ENCODE measurements at places on chromosomes 7 and 10.

GRCh38 chr10:23015021-23015707 is 80.2 kb upstream of the MSRB2 start:
- no peak for DNase-seq

DNA sequence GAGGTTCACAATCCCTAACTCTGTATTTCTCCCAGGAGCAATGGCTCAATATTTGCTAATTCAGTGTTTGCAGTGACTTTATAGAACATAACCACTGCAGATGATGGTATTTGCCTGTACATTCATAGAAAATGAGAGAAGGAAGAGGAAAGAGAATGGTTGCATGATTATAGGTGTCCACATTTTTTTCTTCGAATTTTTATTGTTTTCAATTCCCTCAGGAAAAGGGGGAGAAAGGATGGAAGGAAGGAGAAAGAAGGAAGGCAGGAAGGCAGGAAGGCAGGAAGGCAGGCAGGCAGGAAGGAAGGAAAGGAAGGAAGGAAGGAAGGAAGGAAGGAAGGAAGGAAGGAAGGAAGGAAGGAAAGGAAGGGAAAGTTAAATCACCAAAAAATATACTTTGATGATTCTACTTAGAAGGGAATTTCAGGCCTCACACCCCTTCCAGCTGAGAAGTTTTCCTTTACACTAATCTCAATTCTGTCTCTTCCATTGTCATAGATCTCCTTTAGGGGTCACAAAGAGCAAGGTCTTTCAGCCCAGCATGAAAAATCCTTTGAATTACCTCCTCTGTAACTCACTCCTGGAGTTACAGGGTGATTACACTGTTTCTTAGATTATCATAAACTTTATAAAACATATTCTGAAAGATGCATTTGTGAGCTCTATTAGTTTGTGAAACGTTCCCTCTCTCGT is 118.8 kb upstream of the INHBA start:
- no peak for DNase-seq

DNA sequence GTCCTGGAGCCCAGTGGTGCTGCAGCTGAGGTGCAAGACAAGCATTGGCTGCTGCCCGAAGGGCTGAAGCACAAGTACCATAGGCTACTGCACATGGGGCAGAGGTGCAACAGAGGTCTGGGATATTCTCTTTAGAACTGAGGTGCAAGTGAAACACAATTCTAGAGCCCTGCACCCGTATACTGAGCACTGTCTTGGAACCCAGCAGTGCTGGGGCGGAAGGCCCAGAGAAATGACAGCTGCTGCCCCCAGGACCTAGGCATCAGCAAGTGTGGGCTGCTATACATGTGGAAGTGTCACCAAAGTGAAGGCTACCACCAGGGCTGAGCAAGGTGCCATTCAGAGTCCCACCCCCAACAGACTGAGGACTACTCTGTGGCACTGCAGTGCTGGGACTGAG is 393.6 kb upstream of the STEAP1 start:
- DNase-seq, result no peak

DNA sequence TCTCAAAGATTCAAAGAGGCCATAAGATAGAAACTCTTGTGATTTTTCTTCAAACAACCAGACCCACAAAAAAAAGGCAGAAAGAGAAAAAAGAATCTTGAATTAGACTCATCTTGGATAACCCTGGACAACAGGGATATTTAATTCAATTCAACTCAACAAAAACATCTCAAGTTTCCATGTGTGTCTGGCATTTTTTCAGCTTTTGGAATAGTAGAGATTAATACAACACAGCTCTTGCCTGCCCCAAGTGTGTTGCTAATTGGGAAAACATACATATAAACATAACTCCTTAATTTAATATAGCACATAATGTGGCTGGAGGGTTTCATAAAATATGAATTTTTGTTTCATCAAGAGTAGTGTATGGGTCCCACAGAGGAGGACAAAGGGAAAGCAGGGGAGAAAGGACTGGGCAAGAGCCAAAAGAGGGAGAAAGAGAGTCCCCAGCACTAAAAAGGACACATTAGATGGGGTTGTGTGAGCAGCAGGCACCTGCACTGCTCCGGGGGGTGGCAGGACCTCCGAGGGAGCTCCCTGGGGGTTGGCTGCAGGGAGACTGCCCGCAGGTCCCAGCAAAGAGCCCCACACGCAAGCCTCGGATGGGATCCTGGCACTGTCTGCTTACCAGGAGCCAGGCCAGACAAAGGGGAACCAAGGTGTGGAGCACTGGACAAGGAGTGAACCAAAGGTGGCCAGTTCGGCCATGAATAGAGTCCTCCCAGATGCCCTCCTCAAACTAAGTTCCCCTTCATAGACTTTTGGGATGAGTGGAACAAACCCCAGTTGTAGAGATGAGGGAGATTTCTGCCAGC is 65.6 kb upstream of the TMEM72 start:
- no peak for DNase-seq

DNA sequence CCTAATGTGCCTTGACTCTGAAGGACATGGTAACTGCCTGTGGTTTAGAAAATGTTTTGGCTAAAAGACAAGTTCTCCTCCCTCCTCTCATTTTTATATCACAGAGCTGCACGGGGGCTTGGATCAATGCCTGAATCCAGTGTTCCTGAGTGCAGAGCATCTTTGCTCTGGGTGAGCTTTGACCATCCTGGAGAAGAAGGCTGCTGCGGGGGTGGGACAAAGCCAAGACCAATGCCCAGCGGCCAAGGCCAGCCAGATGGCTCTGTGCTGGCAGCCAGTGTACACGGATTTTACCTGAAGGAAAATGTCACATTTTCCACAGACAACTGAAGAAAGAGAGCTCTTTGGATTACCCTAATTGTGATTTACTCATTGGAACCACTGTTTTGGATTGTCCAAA is 102.0 kb upstream of the TARP start:
- DNase-seq, result no peak

GRCh38 chr10:55803055-55803454 is 558.0 kb downstream of the ZWINT start:
- DNase-seq, result no peak

DNA sequence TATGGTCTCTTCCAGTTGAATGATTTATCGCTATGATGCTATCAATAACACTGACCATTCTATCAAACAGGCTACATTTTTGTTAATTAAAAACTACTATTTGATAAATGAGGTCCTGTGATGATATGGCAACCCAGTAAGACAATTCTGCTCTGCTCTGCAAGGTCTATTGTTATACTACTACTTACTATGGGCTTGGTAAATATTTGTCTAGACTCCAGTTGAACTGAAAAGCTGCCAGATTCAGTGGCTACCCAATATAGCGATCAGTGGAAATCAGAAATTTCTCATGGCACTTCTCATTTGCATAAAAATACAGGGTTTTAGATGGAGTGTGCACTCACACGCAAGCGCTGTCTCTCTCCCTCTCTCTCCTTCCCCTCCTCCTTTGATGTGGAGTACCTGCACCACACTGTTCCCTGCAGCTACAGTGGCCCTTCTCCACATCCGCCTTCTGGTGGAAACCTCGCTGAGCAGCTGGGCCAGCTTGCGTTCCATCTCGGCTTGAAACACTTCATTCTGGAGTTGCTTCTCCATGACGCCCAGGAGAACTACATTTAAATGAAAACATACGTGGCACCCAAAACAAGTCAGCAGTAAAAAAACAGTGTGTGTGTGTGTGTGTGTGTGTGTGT is 77.9 kb downstream of the KIAA1549 start:
- peak; percentile 16 for DNase-seq

- DNase-seq, result no peak
These were observed 11.1 kb upstream of the PARD3 start for GRCh38 chr10:34826221-34826620.

DNA sequence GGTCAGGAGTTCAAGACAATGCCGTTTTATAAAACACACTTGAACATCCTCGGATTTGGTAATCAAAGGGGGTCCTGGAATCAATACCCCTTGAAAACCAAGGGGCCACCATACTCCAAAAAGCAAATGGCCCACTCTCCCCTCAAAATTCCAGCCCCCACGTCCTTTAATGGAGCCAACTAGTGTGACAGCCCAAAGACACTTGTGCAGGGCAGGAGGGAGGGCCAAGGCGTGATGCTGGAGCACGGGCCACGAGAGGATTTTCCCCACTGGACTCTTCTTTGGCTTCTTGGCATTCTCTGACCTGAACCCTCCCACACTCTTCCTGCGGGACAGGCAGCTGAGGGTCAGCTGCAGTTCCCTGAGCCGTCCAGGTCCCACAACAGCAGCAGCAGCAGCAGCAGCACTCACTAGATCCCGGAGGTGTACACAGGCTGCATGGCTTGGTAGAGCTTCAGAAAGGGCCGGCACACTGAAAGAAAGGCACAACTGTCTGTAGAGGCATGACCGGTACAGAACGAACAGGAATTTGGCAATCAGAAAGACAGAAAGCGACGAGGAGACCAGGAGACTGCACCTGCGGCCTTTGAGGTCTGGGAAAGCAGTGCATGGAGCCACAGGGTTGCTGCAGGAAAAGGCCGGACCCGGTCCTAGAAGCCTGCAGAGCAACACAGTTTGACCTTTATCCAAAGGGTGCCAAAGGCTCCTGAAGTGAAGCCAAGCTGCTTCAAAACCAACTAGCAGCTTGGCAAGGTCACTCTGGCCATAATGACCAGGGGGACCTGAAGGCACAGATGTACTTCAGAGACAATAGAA is 168.2 kb downstream of the TNS3 start:
- DNase-seq, result no peak

DNA sequence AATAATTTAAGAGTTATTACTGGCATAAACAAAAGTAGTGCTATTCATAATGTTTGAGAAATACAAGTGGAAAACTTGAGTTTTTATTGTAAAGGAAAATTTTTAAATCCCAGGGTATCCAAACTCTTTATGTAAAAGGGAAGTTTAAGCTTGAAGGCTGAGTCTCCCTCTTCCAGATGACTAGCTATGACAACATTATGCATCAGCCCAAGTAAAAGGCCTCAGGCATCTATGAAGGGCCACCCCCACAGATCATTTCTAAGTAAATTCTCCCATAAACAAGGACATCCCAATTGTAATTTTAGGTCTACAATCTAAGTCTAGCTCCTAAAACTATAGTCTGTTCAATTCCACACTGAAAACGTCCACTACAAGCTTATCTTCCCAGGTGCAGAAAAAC is 166.2 kb upstream of the STEAP1 start:
- no peak for DNase-seq

DNA sequence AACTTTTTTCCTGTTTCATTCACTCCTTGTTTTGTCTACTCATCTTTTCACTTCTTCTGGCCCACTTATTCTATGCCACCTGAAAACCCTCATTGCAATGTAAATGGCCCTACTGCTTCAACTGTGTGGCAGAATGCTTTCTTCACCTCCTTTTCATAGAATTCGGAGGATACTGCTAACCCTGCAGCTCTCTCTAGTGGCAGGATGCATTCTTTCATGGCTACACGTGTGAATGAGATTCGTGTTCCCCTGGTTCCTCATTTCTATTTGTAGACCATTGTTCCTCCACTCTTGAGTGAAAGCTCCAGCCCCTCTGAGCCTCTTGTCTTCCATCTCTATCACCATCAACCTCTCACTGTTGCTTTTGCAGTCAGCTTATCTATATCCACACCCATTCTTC is 20.9 kb upstream of the CYP26C1 start:
- no peak for DNase-seq

DNA sequence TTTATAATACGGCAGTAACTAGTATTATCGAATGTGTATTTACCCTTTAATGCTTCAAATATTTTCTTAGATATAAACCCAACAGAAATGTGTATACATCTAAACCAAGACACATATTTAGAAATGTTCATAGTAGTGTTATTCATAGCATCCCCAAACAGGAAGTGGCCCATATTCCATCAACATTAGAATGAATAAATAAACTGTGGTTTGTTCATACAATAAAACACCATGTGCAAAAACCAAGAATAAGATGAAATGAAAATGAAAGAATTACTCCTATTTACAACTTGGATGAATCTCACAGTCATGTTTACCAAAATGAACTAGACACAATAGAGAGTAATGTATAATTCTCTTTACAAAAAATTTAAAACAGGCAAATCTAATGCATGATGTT is 9.2 kb upstream of the CAV2 start:
- no peak for DNase-seq

- no peak for DNase-seq
These were observed 40.8 kb downstream of the KCTD7 start for GRCh38 chr7:66669496-66669895.

GRCh38 chr7:46695051-46695708 is 774.1 kb upstream of the IGFBP3 start:
- DNase-seq, result no peak

DNA sequence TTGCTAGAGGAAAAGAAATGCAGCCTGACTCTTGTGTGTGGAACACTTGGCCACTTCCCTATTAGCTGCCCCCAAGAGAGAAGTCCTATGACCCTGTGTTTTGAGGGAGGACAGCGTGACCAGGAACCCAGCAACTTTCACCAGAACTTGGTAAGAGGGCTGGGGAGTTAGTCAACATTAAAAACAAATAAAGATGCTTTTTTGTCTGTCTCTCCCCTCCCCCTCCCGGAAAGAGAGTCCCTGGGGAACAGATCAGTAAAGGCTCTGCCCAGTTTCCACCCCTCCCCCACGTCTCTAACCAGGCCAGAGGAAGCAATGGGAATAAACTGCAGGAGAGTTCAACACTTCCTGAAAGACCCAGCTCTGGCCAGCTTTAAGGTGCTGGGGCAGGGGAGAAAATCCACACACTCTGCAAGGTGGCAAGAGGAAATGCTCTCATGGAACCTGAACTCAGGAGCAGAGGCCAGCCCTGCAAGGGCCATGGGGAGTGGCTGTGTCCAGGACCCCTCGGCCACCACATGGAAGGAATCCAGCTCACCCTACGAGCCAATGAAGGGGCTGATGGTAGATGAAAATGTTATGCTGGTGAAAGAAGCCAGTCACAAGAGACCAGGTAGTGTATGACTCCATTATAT is 21.5 kb downstream of the SH3PXD2A start:
- DNase-seq, result no peak

DNA sequence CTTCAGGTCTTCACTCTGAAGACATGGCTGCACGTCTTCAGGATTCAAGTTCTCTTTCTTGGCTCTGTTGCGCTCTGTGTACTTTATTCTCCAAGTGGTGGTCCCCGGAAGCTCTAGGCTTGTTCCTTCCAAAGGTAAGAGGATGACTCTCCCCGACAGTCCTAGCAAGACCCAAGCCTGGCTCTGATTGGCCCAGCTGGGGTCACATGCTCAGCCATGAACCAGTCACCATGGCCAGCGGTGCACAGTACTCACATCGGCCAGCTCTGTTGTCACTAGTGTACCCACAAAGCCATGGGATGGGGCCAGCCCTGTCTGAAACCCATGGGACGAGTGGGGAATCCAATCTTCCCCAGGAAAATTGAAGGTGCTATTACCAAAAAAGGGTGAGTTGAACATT is 5.2 kb upstream of the C7orf33 start:
- no peak for DNase-seq

Measured in stimulated activated CD8-positive, alpha-beta memory T cell treated with anti-CD3 and anti-CD28 coated beads, Interleukin-15, amount 100 ng/mL, for 24 hours (primary cell).